ENCODE measurements at places on chromosomes 11 and 22.

DNA sequence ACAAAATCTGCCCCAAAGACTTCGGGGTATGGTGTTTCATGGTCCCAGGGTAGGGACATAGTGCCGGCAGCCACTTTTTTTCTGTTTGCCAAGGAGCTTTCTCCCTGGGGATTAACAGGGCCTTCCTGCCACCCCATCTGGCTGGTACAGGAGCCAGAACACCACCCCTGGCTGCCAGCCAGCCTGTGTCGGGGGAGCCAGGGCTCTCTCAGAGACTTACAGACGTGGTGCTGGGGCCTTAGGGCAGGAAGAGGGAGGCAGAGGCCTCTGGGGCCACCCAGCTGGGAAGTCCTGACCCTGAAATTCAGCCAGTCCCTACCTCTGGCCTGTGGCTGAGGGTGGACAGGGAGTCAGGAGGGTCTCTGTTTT, 52.4 kb upstream of the CDON start:
- DNase-seq, result no peak

DNA sequence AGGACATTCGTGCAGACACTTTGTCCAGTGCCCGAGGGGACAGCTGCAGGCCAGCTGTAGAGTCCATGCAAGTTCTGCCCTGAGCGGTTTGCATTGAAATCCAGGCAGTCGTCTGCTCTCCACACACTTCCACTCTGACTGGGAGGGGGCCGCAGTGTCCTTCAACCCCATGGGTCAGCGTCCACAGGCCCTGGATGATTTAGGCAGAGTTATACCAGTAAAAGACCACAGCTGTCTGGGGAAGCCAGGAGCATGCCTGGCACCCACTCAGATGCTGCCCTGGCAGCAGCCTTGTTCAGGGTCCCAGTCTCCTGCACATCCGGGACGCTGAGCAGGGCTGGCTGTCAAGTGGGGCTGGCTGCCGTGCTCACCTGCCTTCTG, 26.5 kb downstream of the KRTAP5-5 start:
- DNase-seq, result no peak

GRCh38 chr11:78905756-78906155, 331.1 kb upstream of the NARS2 start:
- no peak for DNase-seq

DNA sequence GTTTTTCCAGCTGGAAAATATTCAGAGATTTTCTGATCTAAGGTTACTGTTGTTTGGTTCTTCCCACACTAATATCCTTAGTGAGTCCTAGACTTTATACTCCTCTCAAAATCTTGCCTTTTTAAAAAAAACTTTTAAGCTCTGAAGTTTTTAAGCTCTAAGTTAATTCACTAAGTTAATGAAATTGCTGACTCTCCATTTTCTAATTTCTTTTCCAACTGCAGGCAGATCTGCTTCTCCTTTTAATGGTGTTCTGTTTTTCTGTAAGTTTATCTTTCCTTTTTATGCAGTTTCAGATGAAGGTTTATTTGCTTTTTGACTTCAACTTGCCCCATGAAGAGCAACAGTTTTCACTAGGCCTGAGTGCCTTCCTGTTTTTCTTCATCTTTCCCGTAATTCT, 125.8 kb upstream of the ARHGAP42 start:
- no peak for DNase-seq

GRCh38 chr11:63503492-63503891, 2.4 kb upstream of the LGALS12 start:
- DNase-seq, result no peak

- no peak for DNase-seq
Measured at GRCh38 chr22:31603574-31603973, 58.4 kb downstream of the PISD start.

Data from astrocyte of the cerebellum (primary cell).